ENCODE measurements at places on chromosomes 1 and 21.

- no peak for DNase-seq
Observed at GRCh38 chr1:226867461-226868054, 2.9 kb upstream of the PSEN2 start.

DNA sequence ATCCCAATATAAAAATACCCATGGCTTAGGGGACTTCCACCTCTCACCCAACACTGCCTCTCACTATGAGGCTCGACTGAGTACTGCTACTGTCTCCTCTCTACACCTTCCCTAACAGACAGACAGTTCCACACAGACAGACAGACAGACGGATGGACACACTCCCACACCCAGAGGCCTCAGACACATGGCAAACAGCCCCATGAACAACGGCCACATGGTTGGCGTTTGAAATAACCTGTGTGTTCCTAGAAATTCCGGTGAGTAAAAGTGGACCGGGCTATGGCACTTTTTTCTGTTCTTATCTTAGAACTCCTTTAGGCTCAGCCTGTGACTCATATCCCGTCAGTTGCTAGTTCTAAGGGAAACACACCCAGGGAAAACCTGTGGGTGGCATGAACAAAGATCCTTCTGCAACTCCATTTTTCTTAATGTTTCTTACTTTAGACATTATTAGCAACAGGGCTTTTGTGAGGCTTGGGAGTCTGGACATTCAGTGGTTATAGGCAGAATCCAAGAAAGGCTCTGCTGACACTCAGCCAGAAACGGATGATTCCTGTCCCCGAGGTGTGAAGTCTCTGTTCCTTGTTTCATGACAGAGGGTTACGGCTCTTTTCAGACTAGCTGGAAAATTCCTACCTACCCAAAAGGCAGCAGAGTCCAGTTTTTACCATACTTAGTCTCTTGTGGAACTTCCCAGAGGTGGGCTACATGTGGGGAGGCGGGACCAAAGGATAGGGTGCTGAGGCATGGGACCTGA lies 90.5 kb upstream of the TLR5 start:
- DNase-seq = no peak

- DNase-seq = no peak
Observed at GRCh38 chr21:45846373-45847160, 135.0 kb upstream of the COL6A1 start.

GRCh38 chr1:221274373-221274772 lies 395.1 kb downstream of the HLX start:
- no peak for DNase-seq

DNA sequence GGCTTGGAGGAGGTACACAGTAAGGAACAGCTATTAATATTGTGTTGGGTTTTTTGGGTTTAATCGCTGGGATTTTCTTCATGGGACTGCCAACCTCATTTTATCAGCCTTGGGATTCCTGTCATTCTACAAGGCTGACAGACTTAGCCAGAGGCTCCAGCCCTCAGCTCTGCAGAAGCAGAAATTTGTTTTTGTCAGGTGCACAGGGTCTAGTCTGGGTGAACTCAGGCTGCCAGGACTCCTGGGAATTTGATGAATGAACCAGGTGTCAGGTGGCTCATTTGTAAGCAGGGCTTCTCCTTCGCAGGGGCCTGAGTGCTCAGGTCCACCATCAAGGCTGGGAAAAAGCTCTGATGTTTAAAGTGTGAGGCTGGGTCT lies 11.5 kb upstream of the ZNF362 start:
- no peak for DNase-seq

- no peak for DNase-seq
Observed at GRCh38 chr1:182569939-182570610, 19.0 kb downstream of the RNASEL start.

DNA sequence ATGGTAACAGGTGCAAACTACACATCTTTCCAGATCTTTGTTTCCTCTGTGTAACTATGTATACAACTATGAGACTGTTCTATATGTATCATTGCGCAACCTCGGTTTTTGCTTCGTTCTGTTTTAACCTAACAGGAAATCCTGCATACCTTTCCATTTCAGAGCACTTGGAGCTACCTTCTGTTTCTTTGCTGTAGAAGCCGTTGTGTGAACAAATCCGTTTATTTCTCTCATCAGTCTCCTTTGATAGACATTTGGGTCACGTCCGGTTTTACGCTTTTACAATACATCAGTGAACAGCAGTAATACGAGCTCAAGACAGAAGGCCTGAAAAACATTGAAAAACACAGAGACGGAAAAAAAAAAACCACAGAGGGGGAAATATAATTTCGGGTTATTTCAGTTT lies 10.5 kb downstream of the ATP5IF1 start:
- DNase-seq = peak; percentile 85

DNA sequence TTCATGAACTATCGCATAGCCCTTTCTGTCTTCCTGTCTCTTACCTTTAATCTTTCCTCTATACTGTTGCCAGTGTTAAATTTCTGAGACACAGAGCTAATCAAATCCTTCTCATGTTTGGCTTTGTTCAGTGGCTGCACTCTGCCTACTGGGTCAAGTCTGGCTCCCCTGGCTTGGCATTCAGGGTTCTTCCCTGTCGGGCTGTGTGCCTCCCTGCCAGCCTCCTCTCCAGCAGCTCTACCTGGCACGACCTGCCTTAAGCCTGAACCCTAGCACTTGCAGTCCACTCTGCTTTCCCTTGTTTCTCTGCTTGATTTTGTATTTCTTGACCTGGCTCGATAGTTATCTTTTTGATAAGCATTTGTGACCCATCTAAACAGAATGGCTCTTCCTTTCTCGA lies 26.2 kb upstream of the GPR88 start:
- no peak for DNase-seq

- no peak for DNase-seq
Observed at GRCh38 chr1:205343431-205344065, 13.2 kb downstream of the KLHDC8A start.

- peak; percentile 32 for DNase-seq
Observed at GRCh38 chr21:44078411-44078981, 28.7 kb upstream of the PWP2 start.

- DNase-seq = peak; percentile 40
Observed at GRCh38 chr1:240687820-240688219, 75.9 kb upstream of the GREM2 start.

GRCh38 chr1:110258734-110259133 lies 48.6 kb downstream of the KCNC4 start:
- DNase-seq = no peak

- DNase-seq = no peak
Observed at GRCh38 chr1:31624731-31625514, 7.4 kb downstream of the HCRTR1 start.

DNA sequence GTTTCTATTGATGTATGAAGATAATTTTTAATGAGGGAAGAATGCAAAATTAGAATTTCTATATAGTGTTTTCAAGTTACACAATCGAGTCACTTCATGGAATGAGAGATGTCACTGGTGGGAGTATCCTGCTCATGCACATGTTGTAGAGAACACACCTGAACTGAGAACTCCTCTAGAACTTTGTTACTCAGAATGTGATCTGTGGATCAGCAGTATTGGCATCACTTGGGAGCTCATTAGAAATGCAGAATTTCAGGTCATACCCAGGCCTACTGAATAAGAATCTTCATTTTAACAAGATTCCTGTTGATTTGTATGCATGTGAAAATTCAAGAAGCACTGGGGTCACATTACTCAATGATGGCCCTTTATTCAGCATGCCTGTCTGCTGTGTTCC lies 28.8 kb downstream of the ZNF326 start:
- no peak for DNase-seq

DNA sequence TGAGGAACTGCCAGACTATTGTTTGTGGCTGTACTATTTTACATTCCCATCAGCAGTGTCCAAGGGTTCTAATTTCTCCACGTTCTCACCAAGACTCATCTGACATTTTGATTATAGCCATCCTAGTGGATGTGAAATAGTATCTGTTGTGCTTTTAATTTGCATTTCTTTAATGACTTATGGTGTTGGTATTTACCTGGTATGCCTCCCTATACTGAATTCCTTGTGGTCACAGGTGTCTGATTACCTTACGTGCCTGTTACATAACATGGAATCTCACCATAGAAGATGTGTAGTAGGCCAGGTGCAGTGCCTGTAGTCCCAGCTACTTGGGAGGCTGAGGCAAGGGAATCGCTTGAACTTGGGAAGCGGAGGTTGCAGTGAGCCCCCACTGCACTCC lies 13.5 kb downstream of the ZYG11A start:
- no peak for DNase-seq

- no peak for DNase-seq
Observed at GRCh38 chr1:86546787-86547221, at the start of gene CLCA4. Gene CLCA4, plus strand, starts transcription at chr1:86547078. Its CDS starts 42 bp downstream, at chr1:86547120.

DNA sequence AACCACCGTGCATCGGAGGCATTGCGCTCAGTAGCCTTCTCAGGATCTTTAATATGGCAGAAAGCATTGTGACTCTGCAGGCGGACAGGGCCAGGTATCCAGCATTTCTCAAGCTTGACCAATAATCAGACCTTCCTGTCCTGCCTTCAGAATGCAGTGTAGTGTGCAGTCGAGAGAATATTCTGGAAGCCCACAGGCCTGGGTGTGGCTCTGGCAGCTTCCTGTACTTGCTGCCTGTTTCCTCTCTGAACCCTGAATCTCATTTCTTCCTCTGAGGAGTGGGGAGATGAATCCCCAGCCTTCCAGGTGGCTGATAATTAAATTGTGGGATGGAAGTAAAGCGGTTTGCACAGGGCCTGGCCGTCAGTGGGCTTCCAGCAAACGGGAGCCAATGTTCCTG lies 42.3 kb downstream of the ACTL8 start:
- DNase-seq = no peak

GRCh38 chr1:241640867-241641622 lies 876 bp upstream of the CHML start:
- peak; percentile 3 for DNase-seq

GRCh38 chr1:205824180-205824579 lies 11.2 kb upstream of the SLC41A1 start:
- DNase-seq = no peak

GRCh38 chr1:243917863-243918565 lies 68.0 kb upstream of the AKT3 start:
- DNase-seq = no peak

DNA sequence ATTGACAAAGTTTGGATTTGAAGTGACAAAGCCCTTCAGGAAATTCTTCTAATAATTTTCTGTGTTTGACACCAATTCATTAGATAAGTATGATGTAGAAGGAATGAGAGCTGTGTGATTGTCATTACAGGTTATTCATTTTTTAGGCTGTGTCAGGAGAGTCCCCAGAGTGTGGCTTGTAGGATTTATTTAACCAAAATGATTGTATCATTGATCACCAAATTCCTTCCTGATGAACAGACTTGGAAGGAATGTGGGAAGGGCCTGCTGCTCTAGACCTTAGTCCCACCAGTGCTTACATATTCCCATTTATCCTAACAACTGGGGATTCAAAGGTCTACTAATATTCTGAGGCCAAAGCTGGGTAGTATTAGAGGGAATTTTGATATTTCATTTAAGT lies 383.3 kb upstream of the KAZN start:
- DNase-seq = no peak

DNA sequence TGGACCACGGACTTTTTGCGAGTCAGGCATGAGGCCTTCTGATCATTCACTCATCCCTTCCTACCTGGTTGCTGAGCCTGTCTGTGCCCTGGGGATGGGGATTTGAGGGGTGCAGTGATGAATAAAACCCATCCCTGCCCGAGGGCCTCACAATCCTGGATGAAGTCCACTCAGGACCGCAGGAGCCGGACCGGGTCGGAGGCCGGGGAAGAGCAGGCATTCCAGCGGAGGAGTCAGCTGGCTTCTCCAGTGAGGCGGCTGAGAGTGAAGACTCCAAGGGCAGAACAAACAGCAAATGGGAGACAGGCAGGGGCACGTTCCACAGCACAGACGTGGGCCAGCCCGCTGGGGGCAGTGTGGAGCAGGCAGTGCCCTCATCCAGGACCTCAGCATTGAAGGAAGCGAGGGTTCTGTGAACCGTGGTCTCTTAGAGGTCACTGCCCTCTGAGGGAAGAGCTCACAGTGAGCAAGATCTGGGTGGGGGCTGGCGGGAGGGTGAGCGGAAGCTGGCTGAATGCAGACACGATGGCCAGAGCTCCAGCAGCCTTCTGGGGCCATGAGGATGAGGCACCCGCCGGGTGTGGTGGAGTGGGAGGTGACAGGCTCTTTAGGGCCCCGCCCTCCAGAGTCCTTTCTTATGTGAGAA lies 10.9 kb upstream of the LRRC3 start:
- DNase-seq = no peak

DNA sequence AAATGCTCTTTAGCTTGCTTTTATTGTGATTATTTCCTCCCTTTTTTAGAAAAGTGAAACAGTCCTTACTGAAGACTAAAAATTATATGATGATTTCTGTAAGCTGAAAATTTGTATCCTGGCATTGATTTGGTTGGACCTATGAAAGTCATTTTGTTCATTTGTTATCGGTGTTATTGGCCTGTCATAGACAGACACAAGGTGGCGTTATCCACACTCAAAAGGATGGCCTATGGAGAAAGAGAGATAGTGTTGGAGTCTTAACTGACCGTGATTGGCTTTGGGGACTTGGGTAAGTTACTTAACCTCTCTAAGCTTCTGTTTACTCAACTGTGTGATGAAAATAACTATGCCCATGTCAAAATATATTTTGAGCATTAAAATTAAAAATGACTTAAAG lies 203.6 kb upstream of the CHODL start:
- DNase-seq = peak; percentile 17

DNA sequence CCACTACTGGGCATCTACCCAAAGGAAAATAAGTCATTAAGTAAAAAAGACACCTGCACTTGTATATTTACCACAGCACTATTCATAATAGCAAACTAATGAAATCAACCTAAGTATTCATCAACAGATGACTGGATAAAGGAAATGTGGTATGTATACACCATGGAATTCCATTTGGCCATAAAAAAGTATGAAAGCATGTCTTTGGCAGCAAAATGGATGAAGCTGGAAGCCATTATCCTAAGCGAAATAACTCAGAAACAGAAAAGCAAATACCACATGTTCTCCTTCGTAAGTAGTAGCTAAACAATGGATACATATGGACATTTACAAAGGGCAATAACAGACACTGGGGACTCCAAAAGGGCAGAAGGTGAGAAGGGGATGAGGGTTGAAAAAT lies 485.7 kb upstream of the BRINP3 start:
- no peak for DNase-seq

DNA sequence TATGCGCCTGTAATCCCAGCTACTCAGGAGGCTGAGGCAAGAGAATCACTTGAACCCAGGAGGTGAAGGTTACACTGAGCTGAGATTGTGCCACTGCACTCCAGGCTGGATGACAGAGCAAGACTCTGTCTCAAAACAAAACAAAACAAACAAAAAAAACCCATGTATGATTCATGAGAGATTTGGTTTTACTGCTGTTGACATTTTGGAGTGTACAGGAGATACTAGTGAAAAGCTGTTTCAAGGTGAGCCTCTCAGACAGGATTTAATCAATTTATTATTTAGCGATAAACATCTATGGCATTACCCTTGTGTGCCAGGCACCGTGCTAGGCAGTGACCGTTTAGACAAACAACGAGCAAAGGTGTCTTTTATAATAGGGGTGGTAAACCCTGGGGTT lies 16.5 kb downstream of the LHX4 start:
- DNase-seq = no peak

DNA sequence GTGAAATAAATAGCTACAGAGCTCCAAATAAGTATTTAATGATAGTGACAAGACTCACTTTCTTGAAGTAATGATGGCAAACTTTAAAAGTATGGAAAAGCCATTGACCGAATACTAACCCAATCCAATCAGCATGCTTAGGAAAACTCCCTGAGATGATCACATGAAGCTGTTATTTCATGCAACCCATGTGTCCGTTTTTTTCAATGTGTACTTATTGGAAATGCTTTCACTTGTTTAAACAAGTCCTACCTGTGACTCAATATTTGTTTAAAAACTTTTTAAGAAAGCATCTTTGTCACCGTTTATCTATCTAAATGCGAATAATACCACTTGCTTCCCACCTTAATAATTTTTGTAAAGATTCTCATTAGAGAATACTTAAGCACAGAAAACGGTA lies 185.8 kb downstream of the NRIP1 start:
- DNase-seq = no peak
